Dermis blood vessel endothelial cell (primary cell): ENCODE measurements at places on chromosomes 13 and 19.

DNA sequence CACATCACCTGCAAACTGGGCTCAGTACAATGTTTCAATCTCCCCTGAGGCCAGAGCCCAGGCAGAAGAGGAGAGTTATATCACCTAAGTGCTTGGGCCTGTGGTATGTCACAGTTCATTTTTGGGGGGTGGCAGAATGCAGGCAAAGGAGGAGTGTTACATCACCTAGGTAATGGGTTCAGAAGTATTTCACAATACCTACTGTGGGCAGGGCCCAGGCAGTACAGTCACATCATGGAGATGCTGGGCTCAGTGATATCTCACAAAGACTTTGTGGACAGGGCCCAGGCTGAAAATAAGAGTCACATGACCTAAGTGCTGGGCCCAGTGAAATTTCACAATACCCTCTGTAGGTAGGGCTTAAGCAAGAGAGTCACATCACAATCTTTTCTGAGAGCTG lies 12.7 kb upstream of the ZNF728 start:
- no peak for DNase-seq

DNA sequence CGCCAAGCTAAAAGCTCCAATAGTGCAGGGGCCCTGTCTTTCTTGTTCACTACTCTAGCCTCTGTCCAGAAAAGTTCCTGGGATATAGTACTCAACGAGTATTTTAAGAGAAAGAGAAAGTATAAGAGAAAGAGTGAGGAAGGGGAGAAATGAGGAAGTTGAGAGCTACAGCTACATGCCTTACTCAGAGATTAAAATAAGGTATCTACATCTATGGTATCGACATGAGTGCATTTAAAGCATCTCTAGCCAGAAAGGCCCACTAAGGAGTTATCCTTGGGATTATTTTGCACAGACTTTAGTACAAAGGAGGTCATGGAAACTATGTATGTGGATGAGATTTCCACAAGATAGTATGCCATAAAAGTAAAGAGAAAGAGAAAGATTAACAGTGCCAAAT lies 28.5 kb downstream of the MYCBP2 start:
- no peak for DNase-seq

DNA sequence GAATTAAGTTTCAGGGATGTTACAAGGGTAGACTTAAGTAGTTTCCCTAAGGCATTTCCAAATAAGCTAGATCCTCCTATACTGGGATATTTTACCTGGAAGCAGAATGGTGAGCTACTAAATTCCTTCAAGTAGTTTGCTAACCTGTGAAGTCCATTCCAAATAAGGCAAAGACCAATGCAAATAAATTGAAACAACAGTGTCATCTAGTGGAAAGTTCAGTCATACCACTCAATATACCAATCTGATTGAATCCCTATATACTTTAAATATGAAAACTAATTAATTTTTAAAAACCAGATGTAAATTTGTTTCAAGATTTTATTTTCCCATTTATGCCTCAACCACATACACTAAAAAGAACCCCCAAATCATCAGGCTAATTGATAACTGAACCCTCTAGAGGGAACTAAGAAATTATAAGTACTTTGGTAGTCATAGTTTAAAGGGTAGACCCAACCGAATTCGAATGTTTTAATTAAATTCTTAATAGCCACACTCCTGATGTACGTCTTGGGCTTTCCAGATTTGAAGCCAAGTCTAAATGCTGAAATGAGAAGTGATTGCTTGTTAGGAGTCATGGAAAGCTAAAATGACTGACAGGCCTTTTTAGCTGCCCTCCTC lies 223.7 kb downstream of the TBC1D4 start:
- peak; percentile 71 for DNase-seq

GRCh38 chr19:47994209-47994802 lies at the start of gene ELSPBP1:
Gene ELSPBP1, plus strand, starts transcription at chr19:47994632. Its CDS starts 14,036 bp downstream, at chr19:48008668.
- DNase-seq = no peak

DNA sequence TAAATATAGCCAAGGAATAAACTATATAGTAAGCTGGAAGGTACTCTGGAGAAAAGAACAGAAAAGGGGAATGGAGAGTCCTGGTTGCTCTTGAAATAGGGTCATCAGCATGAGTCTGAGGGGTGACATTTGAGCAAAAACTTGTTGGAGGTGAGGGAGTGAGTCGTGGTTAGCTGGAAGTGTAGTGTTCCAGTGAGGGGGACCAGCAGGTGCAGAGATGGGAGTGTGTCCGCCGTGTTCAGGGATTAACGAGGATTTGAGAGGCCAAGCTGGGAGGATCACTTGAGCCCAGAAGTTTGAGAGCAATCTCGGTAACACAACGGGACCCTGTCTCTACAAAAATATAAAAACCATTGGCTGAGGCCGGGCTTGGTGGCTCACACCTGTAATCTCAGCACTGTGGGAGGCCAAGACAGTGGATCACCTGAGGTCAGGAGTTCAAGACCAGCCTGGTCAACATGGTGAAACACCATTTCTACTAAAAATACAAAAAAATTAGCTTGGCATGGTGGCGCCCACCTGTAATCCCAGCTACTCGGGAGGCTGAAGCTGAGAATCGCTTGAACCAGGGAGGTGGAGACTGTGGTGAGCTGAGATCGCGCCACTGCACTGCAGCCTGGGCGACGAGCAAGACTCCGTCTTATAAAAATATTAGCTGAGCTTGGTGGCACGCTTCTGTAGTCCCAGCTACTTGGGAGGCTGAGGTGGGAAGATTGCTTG lies 1.1 kb downstream of the SUPT5H start:
- DNase-seq = no peak
